H54 (cell line): ENCODE measurements at places on chromosomes 2 and 18.

DNA sequence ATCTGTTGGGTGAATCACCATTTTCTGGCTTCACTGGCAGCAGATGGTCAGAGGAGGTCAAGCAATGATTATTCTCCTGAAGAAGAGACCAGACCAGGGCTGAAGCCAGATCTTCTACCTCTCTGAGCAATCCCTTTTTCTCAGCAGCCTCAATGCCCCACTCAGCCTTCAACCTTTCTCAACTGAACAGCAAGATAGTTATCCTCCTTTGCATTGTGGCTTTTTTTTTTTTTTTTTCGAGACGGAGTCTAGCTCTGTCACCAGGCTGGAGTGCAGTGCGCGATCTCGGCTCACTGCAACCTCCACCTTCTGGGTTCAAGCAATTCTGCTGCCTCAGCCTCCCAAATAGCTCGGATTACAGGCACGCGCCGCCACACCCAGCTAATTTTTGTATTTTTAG is 50.5 kb downstream of the ZFP36L2 start:
- no peak for DNase-seq

- no peak for DNase-seq
Measured at GRCh38 chr2:186426153-186427016, 59.7 kb upstream of the ZC3H15 start.

DNA sequence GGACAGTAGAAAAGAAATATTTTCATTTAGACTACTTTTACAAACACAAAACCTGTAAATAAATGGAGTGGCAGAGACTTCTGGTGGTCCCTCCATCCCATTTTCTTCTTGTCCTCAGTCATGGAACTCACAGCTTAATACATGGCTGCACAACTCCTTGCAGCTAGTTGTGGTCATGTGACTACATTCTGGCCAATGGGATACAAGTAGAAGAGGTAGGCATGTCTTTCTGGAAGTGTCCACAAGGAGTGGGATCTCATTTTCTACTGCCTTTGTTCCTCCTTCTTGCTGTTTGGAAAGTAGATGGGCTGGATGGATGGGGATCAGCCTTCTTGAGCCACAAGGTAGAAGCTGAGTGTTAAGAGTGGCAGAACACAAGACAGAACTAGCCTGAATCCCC is 555.8 kb downstream of the SATB2 start:
- DNase-seq = no peak

- no peak for DNase-seq
Measured at GRCh38 chr18:37161491-37161890, 332.6 kb downstream of the KIAA1328 start.

DNA sequence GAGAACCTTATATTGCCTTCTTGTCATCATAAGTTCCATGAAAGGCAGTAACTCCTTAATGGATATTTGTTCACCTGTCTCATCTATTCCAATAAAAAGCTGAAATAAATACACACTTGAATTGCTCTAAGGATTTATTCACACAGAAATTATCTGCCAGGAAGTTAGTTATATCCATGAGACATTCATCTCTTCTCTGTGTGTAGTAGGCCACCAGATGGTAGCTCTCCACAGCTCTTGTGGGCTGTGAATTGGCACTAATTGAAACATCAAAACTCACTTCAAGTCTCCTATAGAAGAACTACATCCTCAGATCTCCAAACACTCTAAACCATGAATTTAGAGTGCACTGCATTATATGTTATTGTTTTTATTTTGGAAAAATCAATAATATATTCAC is 189.6 kb downstream of the DSC3 start:
- no peak for DNase-seq

GRCh38 chr2:203804070-203804469 is 63.5 kb upstream of the CTLA4 start:
- DNase-seq = peak; percentile 46

- DNase-seq = no peak
Measured at GRCh38 chr2:48638261-48638660, 20.6 kb downstream of the GTF2A1L start.

DNA sequence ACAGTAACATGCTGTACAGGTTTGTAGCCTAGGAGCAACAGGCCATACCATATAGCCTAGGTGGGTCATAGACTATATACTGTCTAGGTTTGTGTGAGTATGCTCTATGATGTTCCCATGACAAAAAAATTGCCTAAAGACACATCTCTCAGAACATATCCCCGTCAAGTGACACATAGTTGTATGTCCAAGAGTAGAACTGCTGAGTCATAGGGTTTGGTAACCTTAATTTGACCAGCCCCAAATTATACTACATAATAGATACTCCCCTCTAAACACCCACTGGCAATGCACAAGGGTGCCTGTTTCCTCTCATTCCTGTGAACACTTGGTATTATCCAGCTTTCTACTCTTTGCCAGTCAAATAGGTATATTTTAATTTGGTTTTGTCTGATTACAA is 161.6 kb downstream of the LCLAT1 start:
- DNase-seq = no peak

GRCh38 chr18:76467371-76468190 is 27.5 kb downstream of the ZNF516 start:
- DNase-seq = no peak

GRCh38 chr18:45423659-45424058 is 191.6 kb upstream of the SLC14A2 start:
- no peak for DNase-seq

DNA sequence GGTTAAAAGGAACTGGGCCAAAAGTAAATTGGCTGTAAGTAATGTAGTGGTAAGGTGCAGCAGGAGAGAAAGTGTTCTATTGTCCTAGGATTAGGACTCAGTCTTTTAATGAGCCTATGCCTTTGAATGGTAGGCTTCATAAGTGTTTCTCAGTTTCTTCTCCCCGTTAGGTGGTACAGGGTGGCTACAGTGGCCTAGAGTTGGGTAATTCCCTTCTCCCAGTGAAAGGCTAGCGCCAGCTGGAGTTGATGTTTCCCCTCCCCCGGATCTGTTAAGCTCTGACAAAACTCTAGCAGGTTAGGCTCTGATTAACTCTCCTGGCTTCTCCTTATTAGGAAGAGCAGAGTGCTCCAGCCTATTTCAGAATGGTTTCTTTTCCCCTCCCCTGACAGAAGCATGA is 127.7 kb downstream of the DNAH6 start:
- no peak for DNase-seq

DNA sequence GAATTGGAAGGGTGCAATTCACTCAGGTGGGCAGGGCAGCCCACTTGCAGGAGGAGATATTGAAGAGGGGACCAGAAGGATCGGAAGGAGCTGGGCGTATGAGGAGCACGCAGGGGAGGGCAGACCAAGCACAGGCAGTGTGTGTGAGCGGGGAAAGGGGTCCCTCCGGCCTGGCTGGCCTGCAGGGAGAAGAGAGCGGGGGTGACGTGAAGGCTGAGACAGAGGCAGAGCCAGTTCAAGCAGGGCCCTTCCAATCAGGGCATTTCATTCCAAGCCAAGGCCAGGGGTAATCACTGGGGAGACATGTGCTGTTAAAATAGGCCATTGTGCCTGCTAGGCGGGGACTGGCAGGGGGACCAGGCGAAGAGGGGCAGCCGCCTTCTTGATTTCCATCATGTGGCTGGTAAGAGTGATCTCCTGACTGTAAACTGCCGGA is 62.2 kb downstream of the ACKR3 start:
- DNase-seq = no peak

DNA sequence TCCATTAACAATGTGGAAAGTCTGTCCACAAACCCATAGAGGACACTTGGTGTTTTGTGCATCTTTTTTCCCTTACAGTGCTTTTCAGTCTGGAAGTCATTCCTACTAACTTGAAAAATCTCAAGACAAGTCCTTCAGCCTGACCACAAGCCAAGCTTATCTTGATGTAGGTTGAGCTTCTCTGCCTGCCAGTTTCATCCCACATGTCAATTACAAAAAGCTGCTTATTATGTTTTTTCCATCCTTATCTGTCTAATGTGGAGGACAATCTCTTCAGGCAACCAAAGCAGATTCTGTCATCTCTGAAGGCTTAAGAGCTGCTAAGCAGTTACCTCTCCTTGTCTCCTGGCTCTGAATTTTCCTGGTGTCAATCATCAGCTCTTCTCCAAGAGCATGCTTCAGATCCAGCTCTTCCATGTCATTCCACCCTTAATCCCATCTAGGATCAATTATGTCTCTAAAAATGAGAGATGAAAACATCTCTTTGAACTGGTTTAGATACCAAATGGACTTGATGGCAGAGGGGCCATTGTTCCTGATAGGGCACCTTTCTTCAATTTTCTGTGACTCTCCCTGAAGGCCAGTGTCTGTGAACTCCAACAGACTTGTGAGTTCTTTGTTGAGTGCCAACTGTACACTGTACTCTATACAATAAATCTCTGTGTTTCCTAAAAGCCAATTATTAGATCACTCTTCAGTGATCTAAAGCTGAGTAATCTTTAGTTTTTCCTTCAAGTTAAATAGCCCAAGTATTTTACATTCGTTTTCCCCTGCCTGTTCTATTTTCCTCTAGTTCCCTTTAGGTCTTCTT is 208.6 kb downstream of the RBM43 start:
- DNase-seq = no peak

- no peak for DNase-seq
Measured at GRCh38 chr18:12315911-12316310, 7.9 kb downstream of the TUBB6 start.

DNA sequence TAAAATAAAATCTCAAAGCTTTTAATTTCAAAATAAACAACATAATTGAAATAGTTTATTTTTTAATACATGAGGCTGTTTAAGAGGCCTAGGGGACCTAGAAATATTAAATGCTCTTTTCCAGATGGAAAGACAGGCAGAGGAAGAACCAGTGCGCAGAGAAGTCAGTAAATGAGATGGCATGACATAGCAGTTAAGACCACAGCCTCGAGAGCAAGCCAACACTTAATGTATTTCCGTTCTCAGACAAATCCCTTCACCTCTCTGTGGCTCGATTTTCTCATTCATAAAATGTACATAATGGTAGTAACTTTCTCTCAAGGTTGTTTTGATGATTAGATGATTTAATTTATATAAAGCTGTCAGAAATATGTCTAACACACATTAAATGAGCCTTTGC is 405.1 kb upstream of the CWC22 start:
- no peak for DNase-seq

DNA sequence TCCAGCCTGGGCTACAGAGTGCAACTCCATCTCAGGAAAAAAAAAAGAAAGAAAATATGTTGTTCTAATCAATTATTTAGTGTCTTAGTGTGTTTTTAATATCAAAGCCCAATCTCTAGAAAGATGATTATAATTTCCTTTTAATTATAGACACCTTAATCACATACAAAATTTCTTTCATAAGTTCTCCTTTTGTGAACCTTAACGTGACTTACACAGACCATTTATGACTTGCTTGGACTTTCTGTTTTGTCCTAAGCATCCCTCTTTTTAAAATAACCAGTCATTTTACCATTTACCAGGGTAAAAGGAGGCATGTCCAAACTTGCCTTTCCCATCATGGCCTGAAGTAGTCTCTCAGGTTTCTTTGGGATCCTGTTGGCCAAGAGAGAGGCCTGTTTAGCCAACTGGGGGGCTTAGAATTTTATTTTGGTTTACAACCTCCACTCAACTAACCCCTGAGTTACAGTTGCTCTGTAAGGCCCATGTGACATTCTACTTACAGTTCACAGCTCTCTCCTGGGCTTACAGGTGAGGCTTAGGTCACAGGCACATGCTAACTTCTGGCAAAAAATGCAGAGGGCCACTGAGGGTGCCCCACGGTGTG is 23.9 kb upstream of the GPR155 start:
- no peak for DNase-seq

DNA sequence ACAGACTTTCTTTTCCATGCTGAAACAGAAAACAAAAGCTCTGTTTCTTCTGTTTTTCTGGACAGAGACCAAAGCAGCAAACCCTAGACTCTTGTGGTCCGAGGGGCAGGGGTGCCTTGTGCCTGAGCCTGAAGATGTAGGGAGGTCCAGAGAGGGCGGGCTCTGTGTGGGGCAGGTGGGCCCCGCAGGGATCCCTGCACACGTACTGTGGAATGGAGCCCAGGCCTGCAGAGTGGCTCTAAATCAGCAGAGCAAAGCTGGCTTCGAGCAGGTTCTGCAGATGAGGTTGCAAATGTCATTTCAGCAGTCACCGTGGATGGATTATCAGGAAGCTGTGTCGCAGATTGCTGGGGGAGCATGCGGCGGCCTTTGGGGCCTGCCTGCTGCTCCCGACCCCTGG is 438.6 kb downstream of the RNF144A start:
- no peak for DNase-seq

DNA sequence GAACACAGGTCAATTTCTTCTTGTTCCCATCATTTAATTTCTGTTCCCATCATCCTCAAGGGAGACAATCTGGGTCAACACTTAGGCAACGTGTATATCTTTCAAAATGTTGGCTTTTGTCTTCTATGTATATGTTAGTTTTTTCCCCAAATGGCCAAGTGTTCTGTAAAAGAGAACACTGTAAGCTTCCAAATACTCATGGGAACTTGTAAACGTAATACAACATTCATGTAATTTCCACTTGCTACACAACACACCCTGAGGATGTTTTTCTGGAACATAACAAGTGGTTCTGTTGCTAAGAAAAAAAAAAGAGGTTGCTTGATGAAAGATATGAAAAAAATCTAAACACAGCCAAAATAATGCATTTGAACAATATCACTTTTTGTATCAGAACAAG is 149.1 kb downstream of the ATAD2B start:
- DNase-seq = no peak

- no peak for DNase-seq
Measured at GRCh38 chr18:28984731-28985130, 807.8 kb upstream of the CDH2 start.
